Glutamatergic neuron (in vitro differentiated cells): ENCODE measurements at places on chromosomes 4 and X. TPM values are rescaled to one million over a fixed set of nuclear protein-coding genes. Genes with fewer than 3 reads are reported as not detected.
A peak's percentile ranks its signal among the peaks of the same experiment; 100 is the strongest.

GRCh38 chrX:130468395-130468923, 66.7 kb downstream of the RBMX2 start:
- DNase-seq = no peak

ITIH6 gene
- not detected for total RNA-seq

DNA sequence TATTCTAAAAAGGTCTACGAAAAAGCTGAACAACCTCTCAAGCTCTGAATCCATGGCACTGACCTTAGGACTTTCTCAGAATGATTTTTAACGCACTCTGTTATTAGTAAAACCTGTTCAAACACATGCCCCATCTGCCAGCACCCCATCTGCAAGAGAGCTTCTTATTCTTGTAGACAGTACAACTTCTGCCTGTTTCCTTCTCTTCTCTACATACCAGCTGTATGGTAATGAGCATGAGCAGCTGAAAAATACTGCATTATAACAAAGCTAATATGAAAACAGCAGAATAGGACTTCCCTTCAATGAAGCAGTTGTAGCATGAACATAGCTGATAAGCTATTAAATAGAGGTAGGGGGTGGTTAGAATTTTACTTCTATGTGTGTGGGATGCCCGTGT, 167.9 kb downstream of the FBXW7 start:
- peak; percentile 35 for DNase-seq

GRCh38 chrX:67338262-67338661, 205.6 kb upstream of the AR start:
- no peak for DNase-seq

- no peak for DNase-seq
Observed at GRCh38 chr4:3680656-3681055, 85.5 kb upstream of the ADRA2C start.

SLITRK2 gene
- total RNA-seq = 0.37 TPM

GRCh38 chr4:164212134-164212533, 541.8 kb upstream of the SMIM31 start:
- DNase-seq = no peak

- no peak for DNase-seq
Observed at GRCh38 chrX:87518504-87518903, 902 bp downstream of the KLHL4 start.

- DNase-seq = no peak
Observed at GRCh38 chrX:150212672-150213480, 150.2 kb upstream of the MAMLD1 start.

GRCh38 chr4:1504595-1505500, 98.6 kb upstream of the NKX1-1 start:
- DNase-seq = no peak

DNA sequence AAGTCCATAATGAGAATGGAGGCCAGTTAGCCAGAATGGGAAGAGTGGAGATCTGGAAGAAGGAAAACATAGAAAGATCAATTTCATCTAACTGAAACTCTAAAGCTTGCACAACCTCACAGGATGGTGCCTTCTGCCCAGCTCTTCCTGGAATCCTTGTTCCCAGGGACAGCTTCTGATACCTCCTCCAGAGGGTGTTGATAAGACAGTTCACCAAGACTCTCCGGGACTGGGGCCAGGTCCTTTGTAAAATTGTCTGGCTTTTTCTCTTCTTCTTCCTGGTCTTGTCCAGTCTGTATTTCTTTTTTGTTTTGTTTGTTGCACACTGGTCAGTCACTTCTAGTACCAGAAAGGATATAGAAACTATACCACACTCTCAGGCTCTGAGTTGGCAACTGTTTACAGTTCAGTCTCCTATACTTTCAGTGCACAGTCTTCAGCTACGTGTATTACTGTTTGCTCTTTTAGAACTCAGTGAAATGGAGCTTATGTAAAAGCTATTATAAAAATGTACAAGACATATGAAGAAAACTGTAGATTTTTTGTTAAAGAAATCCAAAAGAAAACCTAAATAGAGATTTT, 142.8 kb upstream of the RPL34 start:
- DNase-seq = no peak

OTOP1 gene
- total RNA-seq = 1.4 TPM

GRCh38 chr4:95300304-95300703, 248.5 kb downstream of the UNC5C start:
- DNase-seq = no peak

RWDD4 gene
- 17.8 TPM for total RNA-seq
